Frontal cortex (tissue), 4 donors: ENCODE measurements at places on chromosomes 5 and 9.

- DNase-seq, result no peak
Measured at GRCh38 chr5:773517-774264, 10.8 kb downstream of the ZDHHC11B start.

GRCh38 chr9:124122813-124123462 is 111.4 kb downstream of the LHX2 start:
- no peak for DNase-seq

DNA sequence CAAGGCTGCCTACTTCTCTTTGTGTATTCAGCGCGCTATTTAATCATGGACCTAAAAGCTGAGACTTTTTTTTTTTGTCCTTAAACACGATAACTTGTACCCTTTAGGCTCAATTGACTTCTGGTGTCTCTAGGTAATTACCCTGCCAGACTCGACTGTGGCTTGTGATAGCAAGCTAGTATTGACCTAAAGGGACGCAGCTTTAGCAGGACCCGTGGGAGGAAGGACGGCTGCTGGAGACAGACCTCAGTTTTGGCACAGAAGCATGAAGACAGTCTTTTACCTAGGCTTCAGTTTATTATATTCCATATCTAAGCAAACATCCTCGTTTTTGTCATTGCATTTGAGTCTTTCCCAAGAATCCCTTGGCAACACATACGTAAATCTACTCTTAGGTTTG is 115.3 kb downstream of the SMC2 start:
- DNase-seq, result no peak

GRCh38 chr9:80146466-80146865 is 574.7 kb downstream of the TLE4 start:
- DNase-seq, result no peak

GRCh38 chr9:81032831-81033230 is 656.5 kb downstream of the TLE1 start:
- DNase-seq, result no peak

DNA sequence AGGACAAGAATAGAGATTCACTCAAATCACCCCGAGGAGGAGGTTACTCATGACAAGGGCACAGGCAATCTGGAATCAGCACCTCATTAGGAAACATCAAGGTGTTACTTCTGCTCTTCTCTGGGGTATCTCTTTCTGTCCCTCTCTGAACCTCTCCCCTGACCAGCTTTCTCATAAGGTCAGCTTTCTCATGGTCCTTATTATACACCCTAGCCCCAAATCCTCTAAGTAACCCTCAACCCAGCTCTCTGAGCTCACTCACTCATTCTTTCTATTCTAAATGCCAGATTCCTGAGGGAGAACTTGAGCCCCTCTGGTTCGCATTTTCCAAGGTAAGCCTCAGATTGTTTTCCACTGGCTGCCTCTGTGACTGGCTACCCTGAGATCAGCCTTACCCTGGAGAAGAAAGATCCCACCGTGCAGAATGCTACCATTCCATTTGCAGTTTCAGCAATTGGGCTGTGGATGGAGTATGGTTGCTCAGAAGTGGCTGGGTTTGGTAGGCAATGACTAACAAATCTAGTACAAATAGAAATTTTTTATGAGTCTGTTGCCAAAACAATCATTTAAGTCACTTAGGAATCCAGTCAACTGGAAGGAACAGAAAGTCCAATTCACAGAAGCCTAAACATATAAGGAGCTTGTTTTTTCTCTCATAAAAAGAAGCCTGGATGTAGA is 9.0 kb upstream of the TIMD4 start:
- no peak for DNase-seq

DNA sequence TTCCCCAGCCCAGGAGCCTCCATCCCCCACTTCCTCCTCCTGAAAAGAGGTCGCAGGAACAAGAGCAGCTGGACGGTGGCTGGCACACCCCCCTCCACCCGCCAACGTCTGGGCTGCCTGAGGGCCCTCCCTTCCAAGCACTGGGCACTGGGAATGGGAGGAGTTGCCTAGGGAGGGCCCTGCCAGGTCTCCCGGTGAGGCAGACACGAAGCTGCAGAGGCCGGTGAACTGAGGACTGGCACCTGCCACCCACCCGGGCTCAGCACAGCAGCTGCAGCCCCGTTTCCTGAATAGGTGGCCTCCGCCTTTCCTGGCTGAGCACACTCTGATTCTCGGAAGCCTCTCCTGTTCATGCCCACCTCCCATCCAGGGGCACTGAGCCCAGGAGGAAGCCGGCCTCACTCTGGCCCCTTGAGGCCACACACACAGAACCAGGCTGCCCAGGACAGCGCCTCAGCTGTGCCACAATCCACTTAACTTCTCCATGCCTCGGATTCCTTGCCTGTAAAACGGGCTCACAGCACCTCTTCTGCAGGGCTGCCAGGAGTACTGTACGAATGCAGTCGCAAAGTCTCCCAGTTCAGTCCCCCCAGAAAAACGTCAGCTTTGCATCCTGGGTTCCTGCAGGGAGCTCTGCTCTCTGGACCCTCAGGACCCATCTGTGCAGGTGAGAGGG is 1.3 kb downstream of the NPDC1 start:
- DNase-seq, result no peak

DNA sequence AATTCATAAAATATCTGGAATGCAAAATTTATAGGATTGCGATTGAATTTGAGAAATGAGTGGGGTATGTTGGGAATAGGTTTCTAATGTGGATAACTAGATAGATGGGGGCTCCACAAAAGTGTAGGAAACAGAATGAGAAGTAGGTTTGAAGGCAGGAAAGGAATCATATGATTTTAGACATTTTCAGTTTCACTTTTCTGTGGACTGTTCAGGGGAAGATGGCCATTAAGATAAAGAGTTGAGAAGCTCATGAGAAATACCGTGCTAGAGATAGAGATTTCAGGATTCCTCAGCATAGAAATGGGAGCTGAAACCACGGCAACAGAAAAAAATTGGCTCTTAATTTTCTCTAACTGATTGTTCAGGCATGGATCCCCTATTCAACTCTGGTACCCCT is 163.4 kb upstream of the CD180 start:
- no peak for DNase-seq

- DNase-seq, result no peak
Measured at GRCh38 chr5:77353251-77353650, 138.9 kb downstream of the WDR41 start.

DNA sequence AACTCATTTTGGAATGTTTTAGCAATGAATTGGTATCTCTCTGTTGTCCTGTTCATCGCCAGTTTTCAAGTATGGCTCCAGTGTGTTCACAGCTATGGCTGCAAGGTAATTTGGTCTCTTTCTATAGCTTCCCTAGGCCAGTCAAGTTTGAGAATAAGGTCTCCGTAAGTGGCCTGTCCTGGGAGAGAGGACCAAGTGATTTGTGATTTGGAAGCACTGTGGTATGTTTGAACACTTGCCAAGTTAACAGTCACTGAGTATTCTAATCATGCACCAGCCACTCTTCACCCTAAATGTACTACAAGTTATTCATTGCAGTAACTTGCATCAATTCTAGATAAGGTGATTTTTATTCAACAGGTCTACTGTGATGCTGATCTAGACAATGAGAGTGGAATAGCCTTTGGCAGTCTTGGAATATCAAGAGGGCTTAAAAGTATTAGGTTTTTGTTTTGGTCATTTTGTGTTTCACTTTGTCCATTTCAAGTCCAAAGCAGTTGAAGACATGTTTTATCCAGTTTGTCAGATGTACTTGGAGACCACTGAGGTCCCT is 41.1 kb downstream of the G3BP1 start:
- DNase-seq, result no peak

DNA sequence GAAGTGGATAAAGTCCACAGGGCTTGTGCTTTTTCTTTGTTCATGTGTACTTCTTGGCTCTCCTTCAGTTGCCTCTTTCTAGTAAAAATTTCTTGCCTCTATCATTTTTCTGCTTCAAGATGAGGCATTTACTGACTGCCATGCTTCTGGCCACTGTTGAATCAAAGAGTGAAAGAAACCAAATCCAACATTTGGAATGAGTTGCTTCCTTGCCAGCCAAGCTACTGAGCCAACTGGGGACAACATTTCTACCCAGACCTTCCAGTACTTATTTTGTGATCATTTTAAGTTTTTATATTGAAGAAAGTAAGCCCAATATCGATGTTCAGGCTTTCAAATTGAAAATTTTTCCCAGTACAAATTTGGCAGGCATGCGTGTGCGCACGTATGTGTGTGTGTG is 73.2 kb downstream of the SNCAIP start:
- no peak for DNase-seq

DNA sequence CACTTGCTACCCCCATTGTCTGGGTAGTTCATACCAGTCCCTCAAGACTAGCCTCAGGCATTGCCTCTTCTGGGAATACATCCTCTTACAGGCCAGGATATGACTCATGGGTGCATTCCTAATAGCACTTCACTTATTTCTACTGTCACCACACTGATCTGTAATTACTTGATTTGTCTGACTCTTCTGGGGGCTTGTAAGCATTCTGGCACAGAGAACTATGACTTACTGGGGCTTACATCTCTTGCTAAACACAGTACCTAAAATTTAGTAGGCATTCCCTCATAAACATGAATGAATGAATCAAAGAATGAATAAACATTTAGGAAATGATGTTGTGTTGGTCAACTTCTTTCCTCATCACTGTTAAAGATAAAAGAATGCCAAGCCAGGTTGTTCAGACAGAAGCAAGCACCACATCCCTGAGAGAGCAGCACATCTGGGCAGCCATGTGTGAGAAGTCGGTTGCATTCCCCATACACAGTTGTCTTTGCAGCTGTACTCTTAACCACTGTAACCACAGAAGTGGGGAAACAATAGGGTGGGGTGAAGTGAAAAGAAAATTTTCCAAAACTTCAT is 27.6 kb downstream of the IL7R start:
- DNase-seq, result no peak

GRCh38 chr5:98989727-98990126 is 60.9 kb upstream of the CHD1 start:
- no peak for DNase-seq

- DNase-seq, result no peak
Measured at GRCh38 chr5:96854067-96854466, 22.2 kb upstream of the ERAP2 start.

GRCh38 chr5:102040326-102040725 is 255.8 kb downstream of the SLCO4C1 start:
- no peak for DNase-seq

- DNase-seq, result no peak
Measured at GRCh38 chr5:102414448-102414847, 84.4 kb downstream of the SLCO6A1 start.

DNA sequence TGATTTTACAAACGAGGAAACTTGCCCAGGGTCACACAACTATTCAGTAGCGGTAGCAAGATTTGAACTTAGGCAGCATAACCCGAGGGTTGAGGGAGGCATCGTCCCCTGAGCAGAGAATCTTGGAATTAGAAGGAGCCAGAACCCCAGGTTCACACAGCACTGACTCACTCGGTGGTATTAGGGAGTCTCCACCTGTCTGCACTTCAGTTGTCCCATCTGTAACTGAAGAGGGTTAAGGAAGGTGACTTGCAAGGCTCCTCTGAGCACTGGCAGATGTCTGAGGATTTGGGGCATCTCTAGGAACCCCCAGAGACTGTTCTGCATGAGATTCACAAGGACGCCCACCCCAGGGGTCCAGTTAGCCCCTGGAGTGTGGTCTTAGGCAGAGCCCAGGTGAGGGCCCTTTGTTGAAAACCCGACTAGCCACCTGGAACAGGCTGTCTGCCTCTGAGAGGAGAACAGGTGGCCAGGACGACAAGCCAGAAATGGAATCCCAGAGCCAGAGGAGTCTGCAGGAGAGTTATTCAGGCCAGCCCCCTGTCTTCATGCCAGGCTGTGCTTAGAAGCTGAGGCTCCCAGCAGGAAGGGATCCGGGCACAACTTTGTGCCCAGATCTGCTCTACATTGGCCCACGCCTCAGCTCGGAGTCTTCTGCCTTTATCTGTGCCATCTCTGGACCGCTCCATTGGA is 50.0 kb upstream of the ORM1 start:
- no peak for DNase-seq

DNA sequence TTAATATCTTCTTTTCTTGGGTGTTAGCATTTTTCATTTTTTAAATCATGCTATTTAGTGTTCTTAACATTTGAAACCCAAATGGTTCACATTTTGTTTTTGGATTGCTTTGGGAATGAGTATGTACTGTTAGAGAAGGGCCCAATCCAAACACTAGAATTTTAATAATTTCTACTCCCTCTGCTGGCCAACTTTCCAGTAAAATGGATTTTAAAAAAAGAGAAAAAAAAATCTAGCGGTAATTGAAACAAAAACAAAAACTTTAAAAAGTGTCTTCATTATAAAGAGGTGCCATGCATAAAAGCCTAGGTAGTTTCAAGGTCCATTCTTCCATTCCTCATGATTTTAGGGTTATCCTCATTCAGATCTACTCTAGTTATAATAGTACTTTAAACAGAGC is 32.1 kb upstream of the RICTOR start:
- DNase-seq, result no peak

DNA sequence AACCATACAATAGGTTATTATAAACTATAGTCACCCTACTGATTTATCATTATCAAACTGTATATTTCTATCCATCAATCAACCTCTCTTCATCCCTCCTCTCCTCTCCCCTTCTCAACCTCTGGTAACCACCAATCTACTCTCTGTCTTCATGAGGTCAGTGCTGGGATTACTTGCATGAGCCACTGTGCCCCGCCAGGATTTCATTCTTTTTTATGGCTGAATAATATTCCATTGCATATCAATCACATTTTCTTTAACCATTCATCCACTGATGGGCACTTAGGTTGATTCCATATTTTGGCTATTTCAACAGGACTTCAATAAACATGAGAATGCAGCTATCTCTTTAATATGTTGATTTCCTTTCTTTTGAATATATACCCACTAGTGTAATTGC is 10.8 kb upstream of the PURA start:
- no peak for DNase-seq

GRCh38 chr5:65796751-65797316 is 74.8 kb downstream of the NLN start:
- DNase-seq, result no peak

DNA sequence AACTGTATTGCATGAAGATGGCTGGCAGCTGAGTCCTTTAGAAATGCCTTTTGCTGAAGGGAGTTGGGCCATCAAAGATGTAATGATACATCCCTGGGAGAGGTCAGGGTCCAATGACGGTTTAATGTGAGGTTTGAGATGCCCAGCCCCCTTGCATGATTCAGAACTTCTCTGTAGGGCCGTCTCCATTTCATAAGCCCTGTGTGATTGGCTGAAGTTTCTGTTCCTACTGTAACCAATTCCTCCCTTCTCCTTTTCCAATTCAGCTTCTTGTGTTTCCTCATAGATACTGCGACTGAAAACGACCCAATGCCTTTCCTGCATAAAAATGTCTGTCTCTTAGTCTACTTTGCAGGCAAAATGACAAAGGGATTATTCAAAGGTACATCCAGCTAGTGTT is 47.9 kb upstream of the ST8SIA4 start:
- no peak for DNase-seq

GRCh38 chr9:90985631-90986030 is 184.0 kb downstream of the SYK start:
- DNase-seq, result no peak

GRCh38 chr9:93013856-93014582 is 44.5 kb upstream of the SUSD3 start:
- no peak for DNase-seq

DNA sequence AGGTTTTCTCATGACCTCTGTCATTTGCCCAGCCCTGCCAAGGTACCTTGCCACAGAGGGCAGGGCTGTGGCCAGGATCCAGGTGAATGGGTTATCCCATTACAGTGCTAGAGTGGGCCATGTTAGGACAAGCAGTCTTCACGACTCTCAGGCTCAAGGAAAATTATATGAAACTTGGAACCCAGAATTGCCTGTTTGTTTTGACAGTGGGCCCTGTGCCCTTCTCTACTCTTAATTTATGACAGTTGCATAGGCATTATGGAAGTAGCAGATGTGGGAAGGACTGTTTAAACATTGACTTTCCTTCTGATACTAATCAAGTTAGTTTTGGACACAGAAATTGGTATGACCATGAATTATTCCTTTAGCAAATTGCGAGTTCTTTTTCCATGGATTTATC is 41.7 kb downstream of the ITGA2 start:
- no peak for DNase-seq
